ENCODE measurements at places on chromosomes 11 and 22.

- no peak for DNase-seq
These were observed 139.3 kb downstream of the CEP164 start for GRCh38 chr11:117466966-117467365.

DNA sequence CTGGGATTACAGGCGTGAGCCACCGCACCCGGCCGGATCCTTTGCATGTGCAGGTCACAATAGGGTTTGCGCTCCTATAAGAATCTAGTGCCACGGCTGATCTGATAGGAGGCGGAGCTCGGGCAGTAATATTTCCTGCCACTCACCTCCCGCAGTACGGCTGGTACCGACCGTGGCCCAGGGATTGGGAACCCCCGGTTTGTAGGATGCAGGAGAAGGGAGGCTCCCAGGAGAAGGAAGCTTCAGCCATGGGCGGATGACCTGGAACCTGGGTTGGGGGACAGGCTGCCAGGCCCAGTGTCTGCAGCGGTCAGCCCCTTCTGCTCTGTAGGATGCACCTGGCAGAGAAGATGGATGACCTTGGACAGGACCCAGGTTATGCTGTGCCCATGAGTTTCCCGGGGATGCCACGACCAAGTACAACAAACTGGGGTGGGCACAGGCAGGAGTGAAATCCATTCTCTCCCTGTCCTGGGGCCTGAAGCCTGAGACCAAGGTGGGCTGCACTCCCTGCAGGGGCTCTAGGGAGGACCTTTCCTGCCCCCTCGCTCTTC is 818.9 kb downstream of the BRD1 start:
- no peak for DNase-seq

DNA sequence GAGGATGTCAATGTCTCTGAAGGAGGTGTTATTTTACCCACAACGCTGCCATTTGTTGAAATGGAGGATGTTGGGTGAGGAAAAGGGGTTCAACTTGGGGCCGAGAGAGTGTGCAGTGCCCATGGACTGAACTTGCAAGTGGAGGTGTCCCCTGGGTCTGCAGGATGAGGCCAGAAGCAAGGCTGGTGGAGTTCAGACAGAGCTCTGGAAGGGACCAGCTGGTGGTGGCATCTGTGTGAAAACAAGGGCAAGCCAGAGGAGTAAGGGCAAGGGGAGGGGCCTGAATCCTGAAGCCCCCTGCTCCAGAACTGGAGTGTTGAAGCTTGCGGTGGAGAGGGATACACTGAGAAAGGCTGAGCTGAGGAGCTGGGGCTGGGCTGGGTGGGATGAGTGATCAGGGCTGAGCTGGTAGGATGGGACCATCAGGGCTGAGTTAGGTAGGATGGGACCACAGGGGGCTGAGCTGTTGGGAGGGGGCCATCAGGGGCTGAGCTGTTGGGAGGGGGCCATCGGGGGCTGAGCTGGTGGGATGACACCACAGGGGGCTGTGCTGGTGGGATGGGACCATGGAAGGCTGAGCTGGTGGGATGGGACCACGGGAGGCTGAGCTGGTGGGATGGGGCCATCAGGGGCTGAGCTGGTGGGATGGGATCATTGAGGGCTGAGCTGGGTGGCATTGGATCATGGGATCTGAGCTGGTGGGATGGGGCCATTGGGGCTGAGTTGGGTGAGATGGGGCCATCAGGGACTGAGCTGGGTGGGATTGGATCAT is 13.4 kb upstream of the CTSD start:
- no peak for DNase-seq

DNA sequence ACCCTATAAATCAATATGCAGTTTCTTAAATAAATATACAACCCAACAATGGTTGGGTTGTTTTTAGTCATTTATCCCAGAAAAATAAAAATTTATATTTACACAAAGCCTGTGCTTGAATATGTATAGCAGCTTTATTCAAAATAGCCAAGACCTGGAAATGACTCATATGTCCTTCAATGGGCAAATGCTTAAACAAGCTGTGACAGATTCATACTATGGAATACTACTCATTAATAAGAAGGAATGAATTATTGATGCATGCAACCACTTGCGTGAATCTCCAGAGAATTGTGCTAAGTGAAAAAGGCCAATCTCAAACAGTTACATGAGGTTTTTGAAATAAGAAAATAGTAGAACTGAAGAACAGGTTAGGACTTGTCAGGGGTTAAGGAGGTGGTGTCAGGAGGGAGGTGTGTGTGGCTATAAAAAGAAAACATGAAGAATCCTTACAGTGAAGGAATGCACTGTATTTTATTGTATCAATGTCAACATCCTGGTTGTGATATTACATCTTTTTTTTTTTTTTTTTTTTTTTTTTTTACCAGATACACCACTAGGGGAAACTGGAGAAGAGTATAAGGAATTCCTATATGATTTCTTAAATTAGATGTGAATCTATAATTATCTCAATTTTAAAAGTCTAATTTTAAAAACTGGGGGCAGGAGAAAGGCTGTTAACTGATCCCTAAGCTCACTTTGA is 82.4 kb upstream of the CD44 start:
- no peak for DNase-seq

DNA sequence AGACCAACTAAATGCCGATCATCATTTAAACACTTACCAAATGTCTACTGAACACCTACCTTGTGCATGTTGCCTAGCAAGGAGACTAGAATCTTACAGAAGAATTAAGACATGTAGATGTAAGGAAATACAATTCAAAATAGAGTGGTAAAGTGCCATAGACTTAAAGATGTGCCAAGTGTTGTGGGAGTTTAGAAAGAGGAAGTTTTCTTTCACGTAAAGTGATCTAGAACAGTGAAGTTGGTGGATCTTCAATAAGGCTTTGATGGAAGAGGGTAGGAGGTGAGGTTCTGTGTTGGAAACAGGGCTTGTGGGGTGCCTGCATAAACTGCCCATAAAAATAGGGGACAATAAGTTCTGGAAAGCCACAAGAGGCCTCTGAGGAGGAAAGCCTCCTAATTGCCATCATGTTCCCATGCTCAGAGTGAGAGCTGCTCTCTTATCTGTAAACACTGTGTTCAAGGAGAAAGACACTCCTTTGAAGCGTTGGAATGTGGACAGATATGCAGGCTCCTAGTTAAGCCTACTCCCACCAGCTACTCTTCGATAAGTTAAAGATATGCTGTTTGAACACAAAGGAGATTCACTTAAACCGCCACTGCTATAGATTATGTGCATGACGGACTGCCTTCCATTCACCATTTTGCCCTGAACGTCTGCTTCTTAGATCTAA is 66.7 kb downstream of the HSD17B12 start:
- no peak for DNase-seq

DNA sequence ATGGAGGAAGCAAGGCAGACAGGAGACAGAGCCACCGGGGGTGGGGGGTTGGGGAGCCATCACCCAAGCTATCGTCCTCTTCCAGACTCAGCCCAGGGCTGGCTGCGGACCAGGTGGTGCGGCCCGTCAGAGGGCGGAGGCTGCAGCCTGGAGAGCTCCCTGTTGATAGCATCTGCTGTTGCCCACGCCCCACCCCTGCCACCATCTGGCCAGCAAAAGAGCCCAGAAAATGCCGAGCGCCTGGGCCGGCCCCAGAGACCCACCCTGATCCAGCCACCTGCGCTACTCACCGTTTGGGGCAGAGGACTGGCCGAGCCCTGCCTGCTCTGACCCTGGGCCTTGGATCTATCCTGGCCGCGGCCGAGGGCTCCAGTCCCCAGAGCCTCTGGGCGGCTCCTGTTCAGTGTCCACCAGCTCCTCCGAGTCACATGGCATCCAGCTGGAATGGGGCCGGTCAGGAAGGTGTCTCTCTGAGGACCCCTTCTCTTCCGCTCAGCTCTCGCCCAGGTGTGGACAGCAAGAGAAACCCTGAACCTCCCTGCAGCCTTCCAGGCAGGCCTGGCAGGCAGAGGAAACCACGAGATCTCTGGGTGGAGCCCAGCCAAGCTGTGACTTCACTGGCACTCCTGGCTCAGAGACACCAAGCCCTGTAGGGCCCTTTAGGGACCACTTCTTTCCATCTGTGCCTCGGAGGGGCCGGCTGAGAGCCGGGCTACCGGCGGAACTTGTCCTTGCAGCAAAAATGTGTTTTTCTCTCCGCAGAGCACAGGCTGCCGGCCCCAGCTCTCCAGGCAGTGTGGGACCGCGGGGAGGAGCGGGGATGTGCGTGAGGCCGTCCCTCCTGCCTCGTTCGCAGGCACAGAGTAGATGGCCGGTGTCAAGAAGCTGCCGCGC is at the start of gene MRGPRE:
MRGPRE (minus strand) TSS at position 567 of the 894 bp plus-strand sequence. CDS start 3,618 bp downstream, outside the sequence.
- DNase-seq, result no peak

DNA sequence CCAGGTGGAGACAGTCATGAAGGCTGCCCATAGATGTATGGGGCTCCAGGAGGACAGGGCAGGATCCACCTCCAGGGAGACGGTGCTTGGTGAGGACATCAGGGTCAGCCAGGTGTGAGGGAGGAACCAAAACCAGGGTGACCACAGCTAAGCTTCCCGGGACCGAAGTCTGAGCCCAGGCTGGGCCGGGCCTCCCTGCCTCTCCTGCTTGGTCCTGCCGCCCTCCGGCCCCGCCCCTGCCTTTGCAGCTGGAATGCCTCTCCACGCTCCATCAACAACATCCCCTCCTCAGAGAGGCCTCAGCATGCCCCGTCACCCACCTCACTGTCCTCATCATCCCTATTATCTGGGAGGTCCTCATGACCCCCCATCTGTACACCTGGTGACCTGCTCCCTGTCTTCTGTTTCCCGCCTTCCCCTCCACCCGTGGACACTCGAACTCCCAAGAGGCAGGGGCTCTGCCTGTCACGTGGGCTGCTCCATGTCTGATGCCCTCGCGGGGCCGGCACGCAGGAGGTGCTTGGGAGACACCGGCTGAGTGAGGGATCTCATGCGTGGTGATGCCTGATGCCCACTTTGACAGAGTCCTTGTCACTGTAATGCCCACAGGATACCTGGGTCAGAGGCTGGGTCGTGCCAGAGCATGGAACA is 59.4 kb downstream of the RTL6 start:
- no peak for DNase-seq

- DNase-seq, result no peak
These were observed 69.2 kb downstream of the SCUBE1 start for GRCh38 chr22:43273902-43274484.

GRCh38 chr11:121119440-121119839 is 18.4 kb downstream of the TECTA start:
- DNase-seq, result no peak

DNA sequence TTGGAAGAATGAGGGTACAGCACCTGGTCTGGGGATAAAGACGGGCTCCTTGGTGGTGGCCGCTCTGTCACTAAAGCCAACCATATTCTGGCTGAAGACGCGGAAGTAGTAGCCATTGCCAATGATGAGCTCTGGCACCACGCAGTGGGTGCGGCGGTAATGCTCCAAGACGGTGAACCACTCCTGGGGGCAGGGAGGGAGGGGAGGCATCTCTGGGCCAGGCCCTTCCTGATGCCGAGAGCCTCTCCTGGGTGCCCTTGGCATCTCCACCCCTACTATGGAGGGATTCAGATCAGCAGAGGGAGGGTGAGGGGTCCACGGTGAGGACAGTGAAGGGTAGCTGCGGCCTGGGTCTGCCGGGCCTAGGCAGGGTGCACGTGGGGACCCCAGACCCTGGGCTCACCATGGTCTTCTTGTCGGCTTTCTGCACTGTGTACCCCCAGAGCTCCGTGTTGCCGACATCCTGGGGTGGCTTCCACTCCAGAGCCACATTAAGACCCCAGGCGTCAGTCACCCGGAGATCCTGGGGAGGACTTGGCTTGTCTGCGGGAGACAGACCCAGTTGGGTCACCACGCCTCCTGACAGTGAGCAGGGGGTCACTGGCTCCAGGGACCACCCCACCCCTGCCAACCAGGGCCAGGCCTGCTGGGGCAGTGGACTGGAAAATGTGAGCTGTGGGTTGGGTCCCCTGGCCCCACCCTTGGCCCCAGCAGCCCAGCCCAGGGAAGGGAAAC is 19.5 kb downstream of the MYBPC3 start:
- DNase-seq, result no peak

GRCh38 chr11:82523141-82523540 is 210.5 kb downstream of the FAM181B start:
- DNase-seq, result no peak

- DNase-seq, result no peak
These were observed 44.7 kb downstream of the SNX19 start for GRCh38 chr11:130871616-130872015.

GRCh38 chr11:104858882-104859775 is 39.1 kb downstream of the CASP12 start:
- no peak for DNase-seq
